Inflammatory macrophage (primary cell): ENCODE measurements at places on chromosomes 13 and 19.

- DNase-seq: no peak
Measured at GRCh38 chr13:69912630-69913029, 195.0 kb upstream of the ATXN8OS start.

DNA sequence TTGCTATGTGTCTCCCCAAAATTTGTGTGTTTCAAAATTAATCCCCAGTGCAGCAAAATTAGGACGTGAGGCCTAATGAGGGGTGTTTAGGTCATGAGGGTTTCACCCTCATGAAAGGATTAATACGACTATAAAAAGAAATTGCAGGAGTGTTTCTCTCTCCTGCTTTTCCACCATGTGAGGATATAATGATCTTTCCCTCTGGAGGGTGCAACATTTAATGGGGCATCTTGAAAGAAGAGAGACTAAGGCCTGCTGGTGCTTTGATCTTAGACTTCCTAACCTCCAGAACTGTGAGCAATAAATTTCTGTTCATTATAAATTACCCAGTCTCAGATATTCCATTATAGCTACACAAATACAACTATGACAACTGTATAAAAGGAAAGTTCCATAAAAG lies 183.2 kb downstream of the MYO16 start:
- no peak for DNase-seq

GRCh38 chr13:73708393-73708985 lies 425.7 kb downstream of the KLF12 start:
- peak; percentile 44 for DNase-seq

DNA sequence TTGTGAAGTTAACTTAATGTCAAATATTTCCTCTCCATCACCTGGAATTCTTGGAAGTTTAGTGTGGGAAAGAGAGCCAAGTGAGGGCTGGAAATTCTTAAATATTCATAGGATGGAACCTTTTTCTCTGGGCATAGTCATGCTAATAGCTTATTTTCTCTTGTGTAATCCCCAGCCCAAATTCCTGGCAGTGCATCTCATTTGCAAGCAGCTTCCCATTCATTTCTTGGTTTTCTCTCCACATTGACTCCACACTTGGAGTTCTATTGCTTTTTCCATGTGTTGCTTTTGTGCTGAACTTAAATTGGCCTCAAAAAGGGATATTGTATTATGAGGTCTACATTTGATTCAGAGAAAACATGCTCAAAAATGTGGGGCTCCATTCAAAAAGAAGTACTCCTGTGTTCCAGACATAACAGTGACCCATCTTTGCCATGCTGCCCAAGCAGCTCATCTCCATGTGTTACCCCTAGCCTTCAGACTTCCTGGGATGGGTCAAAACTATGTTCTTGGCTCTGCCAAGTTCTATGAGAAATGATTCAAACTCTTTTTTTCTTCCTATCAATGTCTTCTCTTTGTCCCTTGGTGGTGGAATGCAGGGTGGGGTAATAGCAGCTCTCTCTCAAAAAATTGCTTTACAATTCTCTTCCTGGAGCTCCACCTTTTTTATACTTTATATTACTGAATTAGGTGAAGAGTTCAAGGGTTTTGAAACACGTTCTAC lies 2471.5 kb downstream of the PCDH9 start:
- DNase-seq: no peak

DNA sequence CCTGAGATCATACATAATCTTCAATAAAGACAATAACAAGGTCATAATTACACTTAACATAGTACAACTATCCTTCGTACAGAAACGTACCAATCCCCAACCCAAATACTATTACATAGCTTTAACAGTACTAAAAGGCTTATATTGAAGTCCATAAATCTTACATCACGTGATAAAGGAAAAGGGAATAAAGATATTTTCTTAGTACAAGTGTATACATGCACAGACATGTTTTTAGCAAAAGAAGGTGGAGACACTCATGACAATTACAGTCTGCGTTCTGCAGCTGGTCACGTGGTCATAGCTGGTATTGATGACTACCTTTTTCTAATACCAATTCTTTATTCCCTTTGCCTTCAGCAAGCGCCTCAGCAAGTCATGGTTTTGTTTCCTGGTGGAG lies 464.5 kb upstream of the SLITRK5 start:
- no peak for DNase-seq

DNA sequence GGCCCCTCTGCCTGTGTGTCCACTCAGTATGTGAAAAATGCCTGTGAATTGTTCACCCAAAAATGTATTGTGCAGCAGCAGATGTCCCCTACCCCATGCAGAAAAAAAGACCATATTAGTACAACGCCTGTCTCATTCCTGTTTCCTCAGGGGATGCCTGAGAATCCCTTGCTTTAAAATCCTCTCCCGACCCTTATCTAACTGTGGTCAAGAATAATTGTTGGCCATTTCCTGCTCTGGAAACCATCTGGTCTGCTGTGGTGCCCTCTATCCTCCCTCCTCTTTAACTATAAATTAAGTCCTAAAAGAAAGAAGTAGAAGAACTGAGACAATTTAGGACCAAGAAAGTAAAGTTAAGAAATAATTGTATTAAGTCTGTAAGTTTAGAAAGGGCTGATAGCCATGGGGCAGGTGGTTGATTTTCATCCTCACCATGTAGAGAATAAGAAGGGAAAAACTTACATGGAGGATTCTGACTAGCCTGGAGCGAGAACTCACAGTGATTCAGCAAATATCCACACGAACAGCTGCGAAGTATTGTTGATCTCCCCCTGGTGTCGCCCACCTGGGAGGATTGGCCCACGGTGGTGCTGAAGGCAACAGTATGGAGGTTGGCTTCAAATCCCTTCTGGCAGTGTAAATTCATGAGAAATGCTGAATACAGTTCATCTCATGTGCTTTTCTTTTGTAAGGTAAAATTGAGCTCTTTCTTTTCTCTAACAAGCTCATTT lies 85.6 kb downstream of the COL4A2 start:
- DNase-seq: no peak

DNA sequence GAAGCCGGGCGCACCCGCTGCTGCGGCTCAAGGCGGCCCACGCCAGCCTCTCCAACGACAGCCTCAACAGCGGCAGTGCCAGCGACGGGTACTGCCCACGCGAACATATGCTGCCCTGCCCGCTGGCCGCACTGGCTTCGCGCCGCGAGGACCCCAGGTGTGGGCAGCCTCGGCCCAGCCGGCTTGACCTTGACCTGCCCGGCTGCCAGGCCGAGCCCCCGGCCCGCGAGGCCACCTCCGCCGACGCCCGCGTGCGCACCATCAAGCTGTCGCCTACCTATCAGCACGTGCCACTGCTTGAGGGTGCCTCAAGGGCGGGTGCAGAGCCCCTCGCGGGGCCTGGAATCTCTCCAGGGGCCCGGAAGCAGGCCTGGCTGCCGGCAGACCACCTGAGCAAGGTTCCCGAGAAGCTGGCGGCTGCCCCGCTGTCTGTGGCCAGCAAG lies 13.0 kb downstream of the C19orf25 start:
- DNase-seq: no peak
